ENCODE measurements at places on chromosomes 2 and 18. TPM values are rescaled to one million over a fixed set of nuclear protein-coding genes. Genes with fewer than 3 reads are reported as not detected.

DNA sequence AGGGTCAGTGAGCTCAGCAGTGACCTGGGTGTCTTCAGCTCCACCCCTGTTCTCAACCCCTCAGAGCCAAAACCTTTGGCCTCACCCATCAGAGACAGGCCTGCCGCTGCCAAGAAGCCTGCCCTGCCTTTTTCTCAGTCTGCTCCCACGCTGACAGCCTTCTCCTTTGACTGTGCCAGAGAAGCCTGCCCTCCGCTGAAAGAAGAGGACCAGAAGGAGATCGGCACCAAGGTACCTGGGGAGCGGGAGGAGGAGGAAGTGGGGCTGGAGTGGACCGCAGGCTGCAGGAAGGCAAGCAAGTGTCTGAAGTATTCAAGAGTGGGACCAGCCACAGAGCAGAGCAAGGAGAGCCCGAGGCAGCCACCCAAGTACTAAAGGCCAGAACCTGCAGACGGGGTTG, 33.2 kb downstream of the TOGARAM2 start:
- H3K4me1 ChIP-seq, result peaks cover 22% of the 10 kb centered on the region
- no peaks in the 10 kb centered on the region for H3K27me3 ChIP-seq
- peak overlapping the region; percentile 95 for H3K27ac ChIP-seq
- peak; percentile 54 for DNase-seq
- no peak overlapping the region for H3K4me3 ChIP-seq

The ALLC gene
- total RNA-seq, result not detected

GRCh38 chr2:74447230-74447999, 5.7 kb upstream of the RTKN start:
- peaks cover 11% of the 10 kb centered on the region for H3K4me1 ChIP-seq
- H3K4me3 ChIP-seq, result no peak overlapping the region
- DNase-seq, result no peak

- no peak for DNase-seq
- H3K27ac ChIP-seq, result no peak overlapping the region
- H3K4me1 ChIP-seq, result peaks cover 16% of the 10 kb centered on the region
- H3K36me3 ChIP-seq, result peaks cover 6% of the 10 kb centered on the region
- H3K4me3 ChIP-seq, result no peak overlapping the region
Observed at GRCh38 chr2:28049416-28049815, 158.9 kb downstream of the BABAM2 start.

- H3K36me3 ChIP-seq, result peaks cover 33% of the 10 kb centered on the region
- no peak overlapping the region for H3K27ac ChIP-seq
- H3K27me3 ChIP-seq, result no peaks in the 10 kb centered on the region
- H3K4me1 ChIP-seq, result peaks cover 53% of the 10 kb centered on the region
- no peak overlapping the region for H3K4me3 ChIP-seq
- no peak for DNase-seq
Observed at GRCh38 chr2:28404086-28404485, 11.4 kb downstream of the FOSL2 start.

GRCh38 chr18:58190842-58191530, 147.0 kb downstream of the NEDD4L start:
- no peaks in the 10 kb centered on the region for H3K27me3 ChIP-seq
- no peak overlapping the region for H3K4me3 ChIP-seq
- no peaks in the 10 kb centered on the region for H3K36me3 ChIP-seq
- DNase-seq, result no peak

- H3K36me3 ChIP-seq, result no peaks in the 10 kb centered on the region
- H3K27ac ChIP-seq, result peak overlapping the region; percentile 87
- no peak overlapping the region for H3K4me3 ChIP-seq
Observed at GRCh38 chr18:34659579-34660517, 50.2 kb upstream of the DTNA start.

GRCh38 chr2:204977914-204978313, 432.6 kb downstream of the PARD3B start:
- H3K27me3 ChIP-seq, result no peaks in the 10 kb centered on the region
- no peak overlapping the region for H3K4me3 ChIP-seq
- no peak for DNase-seq
- H3K36me3 ChIP-seq, result no peaks in the 10 kb centered on the region
- H3K27ac ChIP-seq, result no peak overlapping the region
